NCI-H2081 (cell line): ENCODE measurements at places on chromosomes 6 and 20.

- DNase-seq = no peak
These were observed 193.0 kb upstream of the ZNF217 start for GRCh38 chr20:53786445-53787267.

DNA sequence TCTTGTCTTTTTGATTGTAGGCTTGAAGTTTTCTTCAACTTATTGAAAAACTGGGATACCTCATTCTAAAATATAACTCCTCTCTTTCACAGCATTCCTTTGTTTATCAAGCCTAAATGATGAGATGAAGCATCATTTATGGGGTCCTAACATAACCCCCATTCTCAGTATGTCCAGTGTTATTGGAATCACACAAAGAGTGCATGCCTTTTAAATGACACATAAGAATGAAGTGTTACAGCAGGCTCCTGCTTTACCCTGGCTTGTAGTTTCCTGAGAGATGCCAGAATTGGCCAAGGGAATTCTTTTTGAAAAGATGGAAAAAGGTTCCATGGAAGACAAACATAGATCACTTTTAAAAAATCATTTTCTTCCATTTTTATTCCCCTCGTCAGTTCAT, 502.4 kb downstream of the BCKDHB start:
- DNase-seq = no peak

GRCh38 chr6:84136364-84137050, 90.9 kb downstream of the CEP162 start:
- no peak for DNase-seq

GRCh38 chr6:33987531-33988021, 158.3 kb downstream of the GRM4 start:
- peak; percentile 79 for DNase-seq

GRCh38 chr6:12608016-12608860, 108.3 kb upstream of the PHACTR1 start:
- DNase-seq = no peak

DNA sequence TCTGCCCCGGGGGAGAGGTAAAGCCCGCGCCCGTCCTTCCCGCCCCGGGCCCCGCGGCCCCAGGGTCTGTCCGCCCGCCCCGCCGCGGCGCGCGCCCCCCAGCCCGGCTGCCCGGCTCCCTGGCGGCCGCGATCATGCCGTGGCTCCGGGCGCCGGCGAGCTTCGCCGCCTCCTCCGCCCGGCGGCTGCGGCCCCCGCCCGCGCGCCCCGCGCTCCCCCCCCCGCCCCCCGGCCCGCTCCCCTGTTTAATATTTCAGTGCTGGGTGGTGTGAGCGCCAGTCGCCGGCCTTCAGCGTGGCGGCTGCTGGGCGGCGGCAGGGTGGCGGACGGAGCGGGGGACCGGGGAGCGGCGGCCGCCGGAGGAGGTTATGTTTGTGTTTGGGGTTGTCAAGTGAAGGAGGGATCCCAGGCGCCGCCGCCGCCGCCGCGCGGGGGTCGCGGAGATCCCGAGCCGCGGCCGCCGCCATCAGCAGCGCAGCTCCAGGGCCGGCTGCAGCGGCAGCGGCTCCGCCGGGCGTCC, at the start of gene HIVEP1:
TSS of gene HIVEP1 (plus strand) at position 275 of the 520 bp plus-strand sequence. CDS start 3,317 bp downstream, outside the sequence.
- DNase-seq = no peak

DNA sequence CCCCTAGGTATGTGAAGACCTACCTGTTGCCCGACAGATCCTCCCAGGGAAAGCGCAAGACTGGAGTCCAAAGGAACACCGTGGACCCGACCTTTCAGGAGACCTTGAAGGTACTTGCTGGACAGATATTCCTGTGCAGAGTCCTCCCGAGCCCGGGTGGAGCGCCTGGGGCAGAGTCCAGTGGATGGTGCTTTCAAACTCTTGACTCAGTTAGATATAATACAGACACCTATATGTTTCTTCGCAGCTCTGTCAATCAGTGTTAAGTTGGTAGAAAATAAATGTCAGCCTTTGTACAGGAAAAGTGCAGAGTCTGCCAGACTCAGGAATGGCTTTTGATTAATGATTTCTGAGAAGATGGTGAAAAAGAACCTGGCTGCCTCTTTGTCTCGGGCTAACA, 67.2 kb downstream of the EZR start:
- DNase-seq = no peak
